ENCODE measurements at places on chromosomes 11 and 22. TPM values are rescaled to one million over a fixed set of nuclear protein-coding genes. Genes with fewer than 3 reads are reported as not detected.

The CRYBB1 gene
- not detected for total RNA-seq

The OR4A16 gene
- not detected for total RNA-seq

The FDX1 gene
- 9.1 TPM for total RNA-seq

The SCGB2A2 gene
- total RNA-seq = not detected

The TMEM138 gene
- total RNA-seq = 19.9 TPM

The ME3 gene
- total RNA-seq = 28.5 TPM

The GRM5 gene
- total RNA-seq = not detected

- DNase-seq = no peak
Measured at GRCh38 chr11:71459076-71459766, 6.2 kb downstream of the NADSYN1 start.

GRCh38 chr22:50040717-50041116 is 17.4 kb downstream of the TTLL8 start:
- no peak for DNase-seq

DNA sequence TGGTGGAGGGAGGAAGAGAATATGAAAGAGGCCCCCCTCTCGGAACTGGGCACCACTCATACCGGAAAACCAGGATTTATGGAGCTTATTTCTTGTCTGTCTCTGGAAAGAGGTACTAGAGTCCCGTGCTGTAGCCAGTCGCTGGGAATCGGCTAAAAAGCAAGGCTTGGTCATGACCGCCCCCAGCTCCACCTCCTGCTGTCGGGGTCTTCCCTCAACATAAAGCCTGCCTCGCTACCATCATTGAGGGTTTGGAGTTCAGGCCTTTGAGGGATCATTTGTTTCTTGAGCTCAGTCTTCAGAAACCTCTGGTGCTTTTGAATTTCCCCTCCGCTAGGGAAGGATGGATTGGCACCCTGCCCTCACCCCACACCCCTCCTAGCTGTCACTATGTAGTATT is 97.1 kb downstream of the TSPAN18 start:
- DNase-seq = no peak

DNA sequence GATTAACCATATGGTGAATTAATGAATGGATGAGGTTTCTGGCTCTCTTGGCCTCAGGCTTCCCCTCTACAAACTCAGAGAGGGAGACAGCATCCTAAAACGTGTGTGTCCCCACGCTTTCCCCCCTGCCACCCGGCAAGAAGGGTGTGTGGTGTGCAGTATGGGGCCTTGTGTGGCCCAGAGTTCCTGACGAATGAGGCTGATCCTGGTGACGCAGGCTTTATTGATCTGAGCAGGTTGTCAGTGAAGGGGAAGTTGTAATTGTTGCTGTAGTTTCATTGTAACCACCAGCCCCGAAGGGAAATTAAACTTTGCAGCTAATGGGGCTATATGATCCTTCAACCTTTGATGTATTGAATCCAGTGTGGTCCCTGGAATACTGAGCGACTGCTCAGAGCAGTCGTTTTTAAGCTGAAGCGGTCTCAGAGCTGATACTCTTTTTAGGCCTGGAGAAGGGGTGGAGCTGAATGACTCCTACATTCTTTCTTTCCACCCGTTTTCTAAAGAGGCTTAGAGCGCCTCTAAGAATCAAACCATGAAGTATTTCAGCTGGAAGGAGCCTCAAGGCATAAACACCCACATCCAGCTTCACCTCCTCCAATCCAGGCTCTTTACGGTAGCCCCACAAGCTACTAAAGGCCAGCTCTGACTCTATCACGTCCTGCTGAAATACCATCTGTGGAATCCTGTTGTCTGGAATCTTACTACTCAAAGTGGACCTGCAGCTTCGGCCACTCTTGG is 284.7 kb downstream of the MIAT start:
- DNase-seq = no peak

GRCh38 chr11:43979571-43980219 is 37.3 kb downstream of the C11orf96 start:
- DNase-seq = no peak

- DNase-seq = no peak
Measured at GRCh38 chr11:97912629-97913028, 1108.1 kb upstream of the CNTN5 start.
